ENCODE measurements at places on chromosomes 4 and X.

GRCh38 chr4:77193511-77194102 is 36.6 kb downstream of the CCNG2 start:
- DNase-seq, result peak; percentile 73

DNA sequence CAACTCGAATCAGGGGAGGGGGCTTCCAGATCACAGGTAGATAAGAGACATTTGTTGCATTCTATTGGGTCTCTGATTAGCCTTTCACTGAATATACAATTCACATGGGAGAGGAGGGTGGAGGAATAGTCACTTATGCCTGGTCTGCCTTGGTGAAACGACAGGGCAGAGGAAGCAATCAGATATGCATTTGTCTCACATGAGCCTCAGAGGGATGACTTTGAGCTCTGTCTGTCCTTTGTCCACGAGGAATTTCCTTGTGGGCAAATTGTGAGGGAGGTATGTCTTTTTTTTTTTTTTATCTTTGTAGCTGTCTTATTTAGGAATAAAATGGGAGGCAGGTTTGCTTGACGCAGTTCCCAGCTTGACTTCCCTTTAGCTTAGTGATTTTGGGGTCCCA is 28.5 kb upstream of the TMSB4X start:
- no peak for DNase-seq

DNA sequence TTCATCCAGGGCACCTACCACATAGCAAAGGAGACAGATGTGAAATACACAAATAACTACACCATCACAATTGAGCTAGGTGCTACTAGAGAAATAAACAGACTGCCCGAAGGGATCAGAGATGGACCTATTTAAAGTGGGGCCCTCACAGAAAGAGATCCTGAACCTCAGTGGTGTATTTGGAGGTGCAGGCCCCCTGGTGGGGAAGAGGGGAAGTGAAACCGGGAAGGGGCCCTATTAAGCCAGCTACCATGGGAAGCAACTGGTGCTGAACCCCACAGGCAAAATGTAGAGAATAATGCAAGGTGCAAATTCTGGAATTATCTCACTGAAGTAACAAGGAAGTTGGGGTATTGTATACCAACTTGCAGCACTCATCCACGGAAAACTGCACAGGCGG is 78.6 kb upstream of the FAM9A start:
- no peak for DNase-seq

GRCh38 chr4:140105436-140105835 is 48.5 kb downstream of the MAML3 start:
- no peak for DNase-seq

GRCh38 chr4:48954314-48954713 is 31.8 kb upstream of the CWH43 start:
- DNase-seq, result no peak

DNA sequence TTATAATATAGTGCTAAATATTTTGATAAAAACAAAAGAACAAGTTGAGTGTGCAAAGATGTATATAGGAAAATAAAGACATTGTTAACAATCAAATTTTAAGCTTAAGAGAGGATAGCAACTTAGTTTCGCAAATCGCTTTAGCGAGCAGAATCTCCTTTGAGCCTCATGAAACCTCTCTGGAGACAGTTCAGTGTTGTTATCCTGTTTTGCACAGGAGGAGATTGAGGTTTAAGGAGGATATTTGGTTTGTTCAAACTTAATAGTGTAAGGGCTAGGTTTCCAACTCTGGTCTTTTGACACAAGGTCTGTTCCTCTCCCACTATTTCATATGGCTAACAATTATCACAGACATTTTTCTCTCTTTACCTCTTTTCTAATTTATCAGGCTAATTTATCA is 1848.5 kb upstream of the TENM3 start:
- no peak for DNase-seq

Data from CD4-positive, CD25-positive, alpha-beta regulatory T cell (primary cell).